Hypothalamus (tissue), 51 donors: ENCODE measurements at places on chromosomes 7 and 10.

DNA sequence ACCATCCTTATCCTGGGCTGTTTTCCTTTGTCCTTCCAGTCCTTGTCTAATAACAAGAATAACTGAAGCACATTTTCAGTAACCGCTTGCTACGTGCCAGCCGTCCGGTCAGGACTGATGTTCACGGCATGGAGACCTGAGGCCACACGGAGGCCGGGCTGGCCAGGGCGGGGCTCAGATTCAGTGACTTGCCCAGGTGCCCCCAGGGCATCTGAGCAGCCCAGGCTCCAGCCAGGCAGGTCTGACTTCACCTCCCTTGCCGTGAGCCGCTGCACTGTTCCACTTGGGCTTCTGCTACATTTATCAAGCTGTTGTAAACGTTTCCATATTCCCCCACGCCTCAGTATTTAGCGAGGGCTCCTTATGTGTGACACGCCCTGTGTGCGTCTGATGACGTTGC is 43.6 kb upstream of the AP5Z1 start:
- DNase-seq, result no peak

- DNase-seq, result no peak
Observed at GRCh38 chr7:82729172-82730030, 285.8 kb upstream of the CACNA2D1 start.

GRCh38 chr7:137165241-137165640 is 178.3 kb downstream of the PTN start:
- no peak for DNase-seq

DNA sequence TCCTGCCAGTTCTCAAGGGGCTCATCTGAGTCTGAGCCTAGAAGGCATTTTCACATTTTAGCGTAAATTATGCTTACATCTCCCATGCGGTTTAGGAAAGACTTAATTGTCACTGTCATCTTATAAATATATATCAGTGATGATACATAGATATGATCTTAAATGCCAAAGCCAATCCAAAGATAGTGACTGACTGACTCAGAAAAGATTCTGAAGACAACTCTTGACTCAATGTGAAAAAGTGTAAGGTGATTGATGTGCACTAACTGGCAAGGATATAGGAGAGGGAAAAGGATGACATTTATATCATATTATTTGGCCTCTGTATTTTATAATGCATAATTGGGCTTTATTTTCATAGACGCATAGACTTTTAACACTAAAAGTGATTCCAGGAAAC is 84.9 kb upstream of the LRRN3 start:
- no peak for DNase-seq

GRCh38 chr10:74827045-74827441 is 643 bp downstream of the KAT6B start:
- no peak for DNase-seq

GRCh38 chr7:75817116-75817515 is 3.5 kb upstream of the CCL24 start:
- no peak for DNase-seq

DNA sequence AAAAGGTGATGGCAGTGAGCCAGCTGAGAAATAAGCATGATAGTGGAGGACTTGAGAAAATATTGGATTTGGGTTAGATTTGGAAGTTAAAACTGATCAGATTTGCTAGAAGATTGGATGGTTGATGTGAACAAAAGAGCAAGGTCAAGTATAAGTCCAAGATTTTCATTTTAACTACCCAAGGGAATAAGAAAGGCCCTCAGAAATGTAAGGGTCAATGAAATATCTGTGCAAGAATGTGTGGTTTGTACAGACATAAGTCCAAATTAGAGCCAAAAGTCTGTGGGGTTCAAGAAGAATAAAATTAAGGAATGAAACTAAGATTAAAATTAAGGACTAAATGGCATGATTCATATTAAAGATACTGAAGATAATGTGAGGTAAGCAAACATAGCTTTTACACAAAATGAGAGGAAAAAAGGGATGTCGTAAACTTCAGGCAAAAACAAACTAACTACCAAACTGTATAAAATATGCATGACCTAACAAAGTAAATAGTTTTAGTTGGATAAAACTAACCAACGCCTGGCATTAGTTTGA is 78.4 kb upstream of the CACNA2D1 start:
- no peak for DNase-seq

DNA sequence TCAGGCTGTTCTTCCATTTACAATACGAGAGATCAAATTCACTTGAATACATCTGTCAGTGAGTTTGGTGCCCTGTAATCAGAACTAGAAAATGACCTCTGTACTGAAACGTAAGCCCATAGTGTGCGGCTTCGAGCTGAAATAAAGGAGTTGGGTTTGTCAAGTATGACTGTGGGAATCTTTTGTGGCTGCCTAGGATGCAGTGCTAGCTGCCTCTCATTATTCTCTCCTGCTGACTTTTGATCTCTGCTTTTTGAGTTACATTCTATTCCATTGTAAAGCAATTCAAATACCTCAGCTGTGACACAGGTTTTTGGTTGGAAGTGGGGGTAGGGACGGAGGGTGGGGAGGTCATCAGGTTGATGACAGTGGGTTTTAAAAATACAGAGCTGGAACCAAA is 40.4 kb downstream of the ICA1 start:
- DNase-seq, result no peak

DNA sequence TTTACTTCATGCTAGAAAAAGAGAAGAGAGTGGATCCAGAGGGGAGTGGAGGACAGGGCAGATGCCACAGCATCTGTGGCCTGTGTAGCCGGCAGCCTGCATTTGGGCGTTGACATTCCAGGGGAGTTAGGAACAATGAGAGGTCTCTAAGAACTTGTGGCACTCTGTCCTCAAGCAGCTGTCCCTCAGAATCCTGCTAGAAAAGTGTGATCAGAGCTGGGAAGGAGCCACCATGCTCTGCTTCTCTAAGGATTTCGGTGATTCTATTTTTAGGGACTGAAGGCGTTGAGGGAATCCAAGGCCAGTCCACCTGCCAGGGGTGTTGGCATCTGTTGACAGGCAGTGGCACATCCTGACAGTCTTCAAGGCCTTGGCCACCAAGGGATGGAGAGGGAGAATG is 7.6 kb downstream of the LRIT2 start:
- DNase-seq, result no peak

DNA sequence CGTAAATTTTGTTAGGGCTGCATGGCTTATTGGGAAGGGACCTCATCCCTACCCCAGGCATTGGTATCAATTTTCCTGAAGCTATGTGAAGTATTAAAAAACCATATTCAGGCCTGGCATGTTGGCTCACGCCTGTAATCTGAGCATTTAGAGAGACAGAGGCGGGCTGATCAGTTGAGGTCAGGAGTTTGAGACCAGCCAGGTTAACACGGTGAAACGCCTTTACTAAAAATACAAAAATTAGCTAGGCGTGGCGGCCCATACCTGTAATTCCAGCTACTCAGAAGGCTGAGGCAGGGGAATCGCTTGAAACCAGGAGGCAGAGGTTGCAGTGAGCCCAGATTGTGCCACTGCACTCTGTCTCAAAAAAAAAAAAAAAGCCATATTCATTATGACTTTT is 7.1 kb downstream of the TASOR2 start:
- DNase-seq, result no peak

GRCh38 chr7:93817526-93817925 is 73.0 kb downstream of the TFPI2 start:
- DNase-seq, result no peak

DNA sequence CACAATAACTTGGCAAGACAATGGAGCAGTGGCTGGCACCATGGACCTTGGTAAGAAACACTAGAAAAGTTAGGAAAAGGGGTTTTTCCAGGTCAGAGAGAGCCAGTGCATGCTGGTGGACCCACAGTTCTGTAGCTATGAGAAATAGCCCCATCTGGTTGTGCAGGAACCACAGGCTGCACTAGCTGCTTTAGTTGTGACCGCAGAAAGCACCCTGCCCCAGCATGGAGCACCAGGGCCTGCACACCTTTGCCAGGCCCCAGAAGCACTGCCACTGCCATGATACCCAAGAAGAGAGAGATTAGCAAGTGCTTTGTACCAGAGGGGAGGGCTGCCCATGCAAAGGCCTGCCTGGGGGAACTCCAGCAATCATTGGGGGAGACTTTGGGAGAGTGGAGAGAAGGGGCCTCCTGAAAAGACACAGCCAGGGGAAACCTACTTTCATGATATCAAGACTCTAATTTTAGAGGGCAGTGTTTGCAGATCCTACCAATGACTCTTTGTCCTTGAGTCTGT is 256.1 kb upstream of the C7orf33 start:
- no peak for DNase-seq

DNA sequence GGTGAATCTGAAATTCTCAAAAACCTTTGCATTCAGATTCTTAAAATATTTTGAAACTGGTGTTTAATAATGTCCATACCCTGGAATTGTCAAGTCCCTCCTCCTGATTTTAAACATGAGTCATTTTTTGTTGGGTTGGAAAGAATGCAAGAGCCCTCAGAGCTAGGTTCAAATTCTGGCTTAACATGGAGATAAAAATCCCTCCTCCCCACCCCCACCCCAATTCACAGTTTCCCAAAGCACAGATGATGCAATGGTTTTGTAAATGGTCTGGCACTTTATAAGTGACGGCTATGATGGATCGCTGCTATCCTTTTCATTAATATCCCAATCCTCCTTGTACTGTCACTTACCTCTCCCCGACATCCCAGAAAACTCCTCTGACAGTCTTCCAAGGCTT is 332.8 kb downstream of the PLXNA4 start:
- DNase-seq, result no peak

- DNase-seq, result no peak
Observed at GRCh38 chr7:51702673-51703072, 386.1 kb upstream of the COBL start.

GRCh38 chr7:36280840-36281812 is 108.5 kb upstream of the ANLN start:
- no peak for DNase-seq

GRCh38 chr10:121540732-121541395 is 57.4 kb downstream of the FGFR2 start:
- no peak for DNase-seq

GRCh38 chr7:70426249-70426880 is 705.6 kb upstream of the GALNT17 start:
- no peak for DNase-seq

GRCh38 chr7:106986450-106986977 is 58.0 kb upstream of the PRKAR2B start:
- no peak for DNase-seq

DNA sequence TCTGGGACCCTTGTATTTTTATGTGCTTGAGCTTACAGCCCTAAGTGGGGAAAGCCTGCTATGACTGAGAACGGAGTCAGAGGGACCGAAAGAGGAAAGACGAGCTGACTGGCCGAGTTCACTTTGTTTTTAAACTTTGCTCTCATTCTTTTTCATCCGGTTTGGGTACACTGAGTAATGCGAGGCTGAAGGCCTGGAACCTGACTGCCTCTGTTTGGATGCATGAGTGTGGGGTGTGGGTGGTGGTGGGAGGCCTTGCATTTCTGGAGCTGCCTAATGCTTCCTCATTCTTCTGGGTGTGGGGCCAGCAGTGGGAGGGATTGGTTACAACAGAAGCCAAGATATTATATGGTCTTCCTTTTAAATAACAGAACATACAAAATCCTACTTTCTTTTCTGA is 155.5 kb downstream of the BUB3 start:
- DNase-seq, result no peak

DNA sequence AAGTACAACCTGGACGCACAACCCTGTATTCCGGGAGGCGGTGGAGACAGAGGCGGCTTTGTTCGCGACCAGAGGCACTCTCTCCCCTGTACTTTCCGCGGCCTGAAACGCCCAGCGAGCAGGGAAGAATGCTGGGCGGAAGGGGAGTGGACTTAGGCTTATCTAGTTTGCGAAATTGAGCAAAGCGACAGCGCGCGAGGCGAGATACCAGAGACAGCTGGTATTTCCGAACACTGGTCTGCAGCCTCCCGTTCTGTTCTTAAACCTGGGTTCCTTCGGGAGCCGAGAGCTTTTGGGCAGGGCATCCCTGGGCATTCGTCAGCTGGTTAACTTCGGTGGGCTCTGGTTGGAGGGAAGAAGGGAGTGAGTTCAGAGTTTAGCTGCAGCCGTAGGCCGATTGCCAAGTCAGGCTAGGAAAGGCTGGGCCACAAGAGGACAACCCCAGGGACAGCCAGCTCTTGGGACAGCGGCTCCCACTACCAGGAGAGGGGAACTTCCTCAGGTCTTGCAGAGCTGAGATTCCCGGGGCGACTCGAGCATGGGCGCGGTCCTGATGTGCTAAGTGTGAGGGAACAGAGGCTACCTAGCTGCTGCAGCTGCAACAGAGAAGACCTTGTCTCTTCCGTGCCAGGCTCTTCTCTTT is 3.9 kb downstream of the HMX3 start:
- no peak for DNase-seq

- DNase-seq, result no peak
Observed at GRCh38 chr7:141497391-141497790, 53.8 kb upstream of the AGK start.

- DNase-seq, result no peak
Observed at GRCh38 chr10:95784279-95784913, 28.4 kb downstream of the ENTPD1 start.

DNA sequence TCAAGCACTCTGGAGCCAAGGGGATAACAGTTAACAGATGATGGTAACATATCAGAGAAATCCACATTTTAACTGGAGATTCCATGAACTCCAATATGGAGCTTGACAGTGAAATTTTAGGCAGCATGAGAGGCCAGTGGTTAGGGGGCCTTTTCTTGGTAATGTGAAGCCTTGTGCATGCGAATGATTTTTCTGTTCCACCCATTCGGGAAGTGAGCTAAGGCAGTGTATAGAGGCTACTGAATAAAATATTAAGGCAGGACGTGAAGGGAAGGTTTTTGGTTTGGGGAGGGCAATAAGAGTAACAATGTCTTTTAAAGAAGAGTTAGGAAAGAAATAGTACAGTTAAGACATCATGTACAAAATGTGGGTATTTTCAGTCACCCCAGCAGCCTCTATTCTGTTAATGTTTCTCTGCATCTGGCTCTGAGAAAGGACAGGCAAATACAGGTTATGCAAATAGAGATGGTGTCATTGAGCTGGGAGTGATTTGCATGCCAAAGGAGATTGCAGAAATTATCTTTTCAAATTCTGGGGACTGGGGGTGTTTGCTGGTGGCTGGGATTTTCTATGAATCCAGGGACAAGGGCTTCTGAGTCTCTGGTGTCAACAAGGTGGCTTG is 6.8 kb upstream of the TAS2R60 start:
- no peak for DNase-seq

GRCh38 chr10:124390471-124391187 is 28.1 kb downstream of the OAT start:
- DNase-seq, result no peak

DNA sequence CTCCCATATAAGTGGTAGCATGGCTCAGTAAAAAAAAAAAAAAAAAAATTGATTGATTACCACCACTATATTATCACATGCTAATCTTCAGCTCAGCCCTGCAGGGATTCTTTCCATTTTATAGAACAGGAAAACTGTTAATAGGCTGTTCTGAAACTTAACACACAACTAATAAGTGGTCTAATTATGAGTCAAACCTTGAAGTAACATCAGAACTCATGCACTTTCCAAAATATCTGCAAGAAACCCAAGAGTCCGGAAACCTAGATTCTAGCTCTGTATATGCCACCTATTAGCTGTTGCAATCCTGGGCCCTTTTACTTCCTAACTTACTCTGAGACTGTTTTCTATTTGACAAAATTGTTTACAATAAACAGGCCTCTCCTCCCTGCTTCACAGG is 23.9 kb downstream of the SEM1 start:
- no peak for DNase-seq
